ENCODE measurements at places on chromosomes 2 and 18.

GRCh38 chr2:234818937-234819336 is 132.9 kb upstream of the SH3BP4 start:
- no peak for DNase-seq

DNA sequence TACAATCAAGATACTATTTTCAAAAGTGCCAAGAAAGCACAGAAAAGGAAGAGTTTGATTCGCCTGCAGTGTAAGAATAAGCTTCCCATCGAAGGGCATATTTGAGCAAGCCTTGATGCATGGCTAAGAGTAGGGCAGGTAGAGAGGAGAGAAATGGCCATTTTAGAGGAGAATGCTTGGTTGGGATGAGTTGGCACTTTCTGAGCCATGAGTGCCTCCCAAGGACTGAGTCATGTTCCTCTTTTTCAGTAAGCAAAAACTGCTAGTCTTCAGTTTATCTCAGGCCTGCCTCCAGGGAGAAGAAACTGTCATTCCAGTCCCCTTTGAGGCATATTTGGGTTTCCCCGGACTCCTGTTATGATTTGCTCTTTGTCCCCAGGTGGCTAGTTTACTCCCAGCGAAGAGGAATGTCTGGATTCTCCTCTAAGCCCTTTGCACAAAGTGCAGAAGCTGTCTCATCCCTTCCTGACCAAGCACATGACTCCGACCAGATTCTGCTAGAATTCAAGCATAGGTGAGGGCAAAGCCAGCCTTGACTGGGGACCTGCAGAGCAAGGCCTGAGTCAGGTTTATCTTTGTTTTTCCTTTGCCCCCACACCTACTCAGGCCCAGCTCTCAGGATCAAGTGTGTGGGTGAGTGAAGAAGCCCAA is 115.2 kb downstream of the TTC32 start:
- DNase-seq: no peak

DNA sequence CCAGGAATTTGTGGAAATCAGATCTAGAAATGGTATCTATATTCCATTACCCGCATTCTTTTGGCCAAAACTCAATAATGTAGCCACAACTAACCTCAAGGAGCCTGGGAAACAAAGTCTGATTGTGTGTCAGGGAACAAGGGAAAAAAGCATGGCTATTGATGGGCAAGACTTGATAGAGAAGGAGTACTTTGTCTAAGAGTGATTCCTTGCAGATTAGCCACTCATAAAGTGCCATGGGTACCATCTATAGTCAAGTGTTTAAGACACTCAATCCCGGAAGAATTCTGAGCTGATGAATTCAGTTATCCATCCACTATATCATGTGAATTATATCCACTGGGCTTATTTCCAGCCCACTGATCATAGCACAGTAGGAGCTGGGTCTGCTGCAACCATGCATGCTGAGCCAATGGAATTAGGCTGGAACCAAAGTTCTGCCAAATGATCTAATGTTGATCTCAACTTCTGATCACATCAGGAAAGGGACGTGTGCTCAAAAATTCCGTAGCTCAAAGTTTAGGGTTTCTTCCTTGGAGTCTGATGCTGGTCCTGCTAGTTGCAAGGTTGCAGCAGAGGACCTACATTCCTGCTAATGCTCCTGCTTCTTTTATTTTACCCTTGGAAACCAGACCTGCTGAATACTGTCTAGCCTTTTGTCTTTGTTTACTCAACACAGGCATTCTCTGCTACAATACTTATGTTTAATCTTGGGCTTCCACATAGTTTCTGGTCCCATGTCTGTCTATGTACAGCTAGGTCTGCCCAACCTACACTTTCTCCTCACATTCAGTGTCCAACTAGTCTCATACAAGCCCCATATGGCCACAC is 629.7 kb downstream of the IRS1 start:
- no peak for DNase-seq

DNA sequence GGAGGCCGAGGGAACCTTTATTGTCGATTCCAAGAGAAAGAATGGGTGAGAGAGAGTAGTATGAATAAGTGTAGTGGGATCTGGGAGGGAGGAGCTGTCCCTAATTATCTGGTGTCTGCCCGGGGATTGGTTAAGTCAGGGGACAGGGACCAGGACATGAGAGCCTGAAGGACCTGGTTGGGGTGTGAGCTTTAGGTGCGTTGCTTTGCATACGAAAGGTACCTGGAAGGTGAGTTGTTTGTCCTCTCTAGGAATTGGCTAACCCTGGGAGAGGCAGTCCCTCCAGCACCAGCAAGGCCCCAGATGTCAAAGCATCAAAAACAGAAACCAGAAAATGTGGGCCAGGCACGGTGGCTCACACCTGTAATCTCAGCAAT is 48.1 kb upstream of the RPL31 start:
- DNase-seq: no peak

GRCh38 chr2:222336442-222336841 is 37.6 kb upstream of the PAX3 start:
- DNase-seq: no peak

- no peak for DNase-seq
Measured at GRCh38 chr2:27408601-27409320, 630 bp downstream of the PPM1G start.

- no peak for DNase-seq
Measured at GRCh38 chr2:226398580-226398979, 401.0 kb downstream of the IRS1 start.

DNA sequence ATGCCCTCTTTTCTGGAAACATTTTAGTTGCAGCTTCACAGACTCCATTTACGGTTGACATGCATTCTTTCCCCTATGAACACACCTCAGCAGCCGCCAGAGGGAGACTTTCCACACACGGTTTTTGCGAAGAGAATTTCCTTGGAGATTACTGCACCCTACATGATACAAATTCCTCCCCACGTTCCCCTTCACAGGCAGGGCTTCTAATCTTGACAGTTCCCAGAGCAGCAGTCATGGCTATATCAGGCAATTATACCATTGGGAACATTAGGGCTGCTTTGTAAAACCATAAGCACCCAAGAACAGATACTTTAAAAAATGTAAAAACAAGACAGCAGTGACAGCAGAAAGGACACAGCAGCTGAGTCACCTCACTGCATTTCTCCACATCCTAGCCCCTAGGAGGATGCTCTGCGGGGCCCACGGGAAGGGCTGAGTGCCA is 253.8 kb downstream of the TGIF1 start:
- no peak for DNase-seq
